Keratinocyte (primary cell): ENCODE measurements at places on chromosomes 5 and 9. TPM values are rescaled to one million over a fixed set of nuclear protein-coding genes. Genes with fewer than 3 reads are reported as not detected.

The WHRN gene
- polyA plus RNA-seq: 1.2 to 2.2 TPM (median 1.5 TPM) in 3 replicates

The CCNJL gene
- polyA plus RNA-seq: 1.6 to 4.2 TPM (median 2.1 TPM) in 3 replicates

The SOHLH1 gene
- not detected in 3 replicates for polyA plus RNA-seq

The ARHGEF37 gene
- polyA plus RNA-seq: 4.1 to 25.0 TPM (median 8.7 TPM) in 3 replicates

The DBH gene
- polyA plus RNA-seq: not detected in 3 replicates

GRCh38 chr5:582936-583635, 29.1 kb upstream of the CEP72 start:
- DNase-seq: no peak

- no peak for DNase-seq
These were observed 606 bp downstream of the EEIG1 start for GRCh38 chr9:127980060-127980705.

- no peak for DNase-seq
These were observed 11.8 kb downstream of the ADAMTSL1 start for GRCh38 chr9:18485714-18486113.

- DNase-seq: no peak
These were observed 104.6 kb upstream of the SARDH start for GRCh38 chr9:133842721-133843227.

DNA sequence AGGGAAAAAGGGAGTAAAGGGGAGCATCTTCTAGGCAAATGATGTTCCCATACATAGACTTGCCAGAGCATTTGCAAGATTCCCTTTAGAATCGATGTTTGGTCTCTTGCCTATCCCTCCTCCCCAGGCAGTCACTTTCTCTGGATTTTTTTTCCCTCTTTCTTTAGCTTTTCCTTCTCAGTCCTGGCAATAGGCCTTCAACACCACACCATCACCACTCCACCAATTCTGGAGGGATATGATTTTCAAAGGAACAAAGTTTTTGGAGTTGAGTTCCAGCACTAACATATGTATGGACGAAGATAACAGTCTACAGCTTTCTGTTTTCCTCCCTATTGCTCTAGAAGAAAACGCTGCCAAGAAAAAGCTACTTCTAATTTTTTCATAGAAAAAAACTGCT, 377.4 kb downstream of the PDE4D start:
- no peak for DNase-seq

DNA sequence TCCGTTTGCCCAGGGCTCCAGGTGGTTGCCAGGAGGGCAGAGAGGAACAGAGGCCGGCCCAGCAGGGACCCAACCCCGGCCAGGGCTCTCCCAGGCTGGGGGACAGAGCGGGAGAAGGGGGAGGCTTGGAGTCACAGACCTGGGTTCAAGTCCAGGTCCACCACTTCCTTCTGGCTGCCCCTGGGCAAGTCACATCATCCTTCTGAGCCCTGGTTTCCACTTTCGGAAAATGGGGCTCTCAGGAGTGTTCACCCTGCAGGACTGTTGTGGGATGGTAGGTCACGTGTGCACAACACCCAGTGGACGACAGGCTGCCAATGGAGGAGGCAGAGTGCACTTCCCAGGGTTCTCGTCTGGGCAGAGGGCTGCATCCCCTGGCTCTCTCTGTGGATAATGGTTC, 245.4 kb downstream of the PBX3 start:
- no peak for DNase-seq

GRCh38 chr9:107571148-107571547, 81.6 kb upstream of the KLF4 start:
- DNase-seq: no peak

- no peak for DNase-seq
These were observed 109.8 kb upstream of the IFNK start for GRCh38 chr9:27414220-27414761.

DNA sequence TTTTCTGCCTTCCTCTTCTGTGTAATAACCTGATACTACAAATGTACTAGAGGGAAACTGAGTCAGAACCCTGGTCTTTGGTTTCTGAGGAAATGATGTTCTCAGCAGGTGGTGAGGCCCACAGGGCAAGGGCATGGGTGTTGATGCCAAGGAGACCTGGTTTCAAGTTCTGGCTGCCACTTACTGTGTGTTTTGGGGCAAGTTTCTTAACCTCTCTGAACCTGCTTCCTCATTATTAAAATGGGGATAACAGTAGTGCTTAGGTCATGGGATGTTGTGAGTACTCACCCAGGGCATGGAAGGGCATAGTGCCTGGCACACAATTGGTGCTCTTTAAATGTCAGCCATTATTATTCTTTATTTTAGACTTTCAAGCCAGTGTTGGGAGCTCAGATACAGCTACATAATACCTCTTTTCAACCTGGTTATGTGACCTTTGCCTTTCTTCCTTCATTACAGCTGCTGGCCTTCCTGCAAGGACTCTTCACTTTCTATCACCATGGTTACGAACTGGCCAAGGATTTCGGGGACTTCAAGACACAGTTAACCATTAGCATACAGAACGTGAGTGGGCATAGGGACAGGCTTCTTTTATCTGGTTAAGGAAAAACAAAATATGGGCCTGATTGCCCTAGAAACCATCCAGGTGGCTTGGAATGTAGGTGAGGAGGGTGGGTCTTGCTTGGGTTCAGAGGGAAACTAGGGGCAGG, 131.5 kb downstream of the ARHGAP26 start:
- no peak for DNase-seq

- no peak for DNase-seq
These were observed 22.9 kb upstream of the NREP start for GRCh38 chr5:111779922-111780292.

DNA sequence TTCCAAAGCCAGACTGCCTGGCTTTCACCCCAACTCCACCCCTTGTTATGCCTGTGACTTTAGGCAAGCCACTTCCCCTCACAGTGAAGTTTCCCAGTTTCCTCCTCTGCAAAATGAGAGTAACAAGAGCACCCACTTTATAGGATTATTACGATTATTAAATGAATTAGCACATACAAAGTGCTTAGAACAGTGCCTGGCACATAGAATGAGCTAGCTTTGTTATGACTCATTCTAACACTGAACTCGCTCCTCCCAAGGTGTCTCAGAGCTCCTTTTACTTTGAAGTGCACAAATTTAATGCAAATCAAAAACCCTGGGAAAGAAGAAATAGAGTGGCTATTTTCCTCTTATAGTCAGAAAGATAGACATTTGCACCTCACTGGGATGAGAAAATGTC, 34.3 kb downstream of the DNAH5 start:
- no peak for DNase-seq

GRCh38 chr9:6631207-6631512, 14.4 kb downstream of the GLDC start:
- no peak for DNase-seq
